Nucleus accumbens (tissue), 56 donors: ENCODE measurements at places on chromosomes 12 and 14.
A peak's percentile ranks its signal among the peaks of the same experiment; 100 is the strongest.

- DNase-seq = no peak
Measured at GRCh38 chr12:44247588-44247987, 411.7 kb downstream of the TMEM117 start.

DNA sequence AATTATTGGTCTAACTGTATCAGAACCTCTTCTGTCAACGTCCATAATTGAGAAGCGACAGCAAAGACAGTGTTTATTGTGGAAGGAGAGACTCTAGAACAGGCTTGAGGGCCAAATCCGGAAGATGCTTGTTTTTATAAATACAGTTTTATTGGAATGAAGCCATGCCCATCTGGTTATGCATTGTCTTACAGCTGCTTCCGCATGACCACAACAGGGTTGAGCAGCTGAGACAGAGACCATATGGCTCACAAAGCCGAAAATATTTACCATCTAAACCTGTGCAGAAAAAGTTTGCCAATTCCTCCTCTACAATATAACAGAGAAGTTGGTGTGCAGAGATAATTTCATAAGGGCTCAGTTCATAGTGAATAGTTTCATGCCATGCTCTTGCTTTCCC lies 24.5 kb downstream of the PRKAB1 start:
- DNase-seq = no peak

DNA sequence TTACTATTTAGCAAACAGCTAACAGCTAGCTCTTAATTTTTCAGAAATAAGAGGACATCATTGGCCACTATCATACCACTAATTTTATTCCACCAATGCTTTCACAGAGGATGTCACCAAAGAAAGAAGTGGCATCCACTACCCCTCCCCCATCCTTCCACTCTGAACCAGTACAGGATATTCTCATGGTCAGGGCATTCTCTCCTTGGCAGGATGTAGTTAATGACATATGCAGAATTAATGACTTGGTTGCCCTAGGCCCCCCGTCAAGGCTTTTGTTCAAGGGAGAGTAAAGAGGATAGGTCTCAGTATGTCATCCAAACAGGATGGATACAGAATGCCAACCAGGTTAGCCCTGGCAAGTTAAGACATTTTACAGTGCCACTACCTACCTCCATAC lies 18.9 kb upstream of the NUP107 start:
- DNase-seq = no peak

- DNase-seq = no peak
Measured at GRCh38 chr14:91858536-91859275, 8.6 kb downstream of the TC2N start.

DNA sequence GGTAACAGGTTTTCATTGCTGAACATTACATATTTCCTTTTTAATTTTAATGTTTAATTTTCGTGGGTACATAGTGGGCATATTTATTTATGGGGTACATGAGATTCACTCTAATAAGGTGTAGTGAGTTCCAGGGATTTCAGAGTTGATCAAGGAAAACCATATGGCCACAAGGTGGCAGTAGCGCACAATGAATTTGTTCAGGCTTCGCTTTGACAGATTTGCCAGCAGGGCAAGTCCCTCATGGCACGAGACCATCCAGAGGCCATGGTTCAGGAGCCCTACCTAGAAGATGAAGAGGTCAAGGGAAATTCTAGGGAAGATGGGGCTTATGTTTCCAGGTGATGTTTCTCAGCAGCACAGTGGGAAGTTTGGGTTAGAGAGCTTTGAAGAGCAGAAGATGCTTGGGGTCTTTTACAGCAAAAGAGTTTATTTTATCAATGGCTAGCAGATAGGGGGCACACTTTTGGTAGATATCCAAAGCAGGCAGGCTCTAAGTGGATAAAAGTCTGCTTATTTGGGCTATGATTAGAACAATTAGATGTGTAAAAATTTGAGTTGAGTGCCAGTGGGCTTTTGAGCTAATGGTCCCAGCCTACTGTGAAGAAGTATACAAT lies 1004.4 kb downstream of the AACS start:
- no peak for DNase-seq

GRCh38 chr12:65619018-65619417 lies 205.3 kb upstream of the HMGA2 start:
- DNase-seq = no peak

- no peak for DNase-seq
Measured at GRCh38 chr12:54257332-54257731, 22.6 kb downstream of the CBX5 start.

DNA sequence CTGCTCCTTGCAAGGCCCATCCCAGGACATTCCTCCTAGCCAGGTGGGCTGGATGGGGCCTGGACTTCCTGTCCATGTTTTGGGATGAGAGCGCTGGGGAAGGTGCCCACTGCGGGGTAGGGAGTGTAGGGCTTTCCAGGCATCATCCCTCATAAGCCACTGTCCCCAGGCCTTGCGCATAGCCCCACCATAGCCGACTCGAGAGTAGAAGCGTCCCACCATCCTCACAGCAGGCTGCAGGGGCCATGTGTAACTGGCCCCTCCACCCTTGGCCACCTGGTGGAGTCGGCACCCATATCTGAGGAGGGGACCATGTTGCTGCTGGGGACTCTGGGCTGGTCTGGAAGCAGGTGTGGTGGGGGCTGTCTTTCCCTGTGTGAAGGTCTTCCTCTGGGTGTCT lies 30.5 kb downstream of the SH2B3 start:
- no peak for DNase-seq

DNA sequence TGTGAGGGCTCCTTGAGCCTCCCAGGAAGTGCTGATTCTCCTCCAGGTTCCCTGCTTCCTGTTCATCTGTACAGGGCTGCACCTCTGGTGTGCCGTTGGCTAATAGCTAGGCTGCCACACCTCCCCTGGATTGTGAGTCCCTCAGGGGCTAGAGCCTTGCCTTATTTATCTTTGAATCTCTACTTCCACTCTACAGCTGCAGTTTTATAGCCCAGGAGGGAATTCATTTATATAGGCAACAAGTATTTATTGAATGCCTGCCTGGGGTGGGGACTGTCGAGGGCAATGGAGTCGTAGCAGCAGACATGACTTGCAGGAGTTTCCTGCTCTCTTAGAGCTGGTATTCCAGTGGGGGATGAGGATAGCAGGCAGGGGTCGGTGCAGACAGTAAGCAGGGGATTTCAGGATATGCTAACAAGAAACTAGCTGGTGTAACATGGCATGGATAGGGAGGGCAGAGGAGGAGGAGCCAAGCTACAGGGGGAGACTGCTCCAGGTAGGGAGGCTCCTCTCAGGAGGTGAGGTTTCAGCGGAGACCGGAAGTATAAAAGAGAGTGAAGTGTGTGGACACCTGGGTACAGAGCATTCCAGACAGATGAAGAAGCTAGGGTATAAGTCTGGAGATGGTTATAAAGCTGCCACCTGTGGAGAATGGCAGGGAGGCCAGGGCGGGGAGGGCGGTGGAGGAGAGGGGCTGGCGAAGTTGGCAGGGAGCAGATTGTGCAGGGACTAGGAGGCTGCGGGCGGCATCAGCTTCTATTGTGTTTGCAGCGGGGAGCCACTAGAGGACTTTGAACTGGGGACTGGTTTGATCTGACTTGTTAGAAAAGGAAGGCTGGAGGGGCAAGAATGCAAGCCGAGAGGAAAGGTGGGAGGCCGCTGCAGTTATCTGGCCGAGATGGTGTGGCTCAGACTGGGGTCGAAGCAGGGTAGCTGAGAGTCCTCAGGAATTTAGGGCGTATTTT lies 17.2 kb downstream of the USP30 start:
- DNase-seq = no peak

GRCh38 chr12:107378609-107379008 lies 285.3 kb upstream of the CRY1 start:
- DNase-seq = no peak

DNA sequence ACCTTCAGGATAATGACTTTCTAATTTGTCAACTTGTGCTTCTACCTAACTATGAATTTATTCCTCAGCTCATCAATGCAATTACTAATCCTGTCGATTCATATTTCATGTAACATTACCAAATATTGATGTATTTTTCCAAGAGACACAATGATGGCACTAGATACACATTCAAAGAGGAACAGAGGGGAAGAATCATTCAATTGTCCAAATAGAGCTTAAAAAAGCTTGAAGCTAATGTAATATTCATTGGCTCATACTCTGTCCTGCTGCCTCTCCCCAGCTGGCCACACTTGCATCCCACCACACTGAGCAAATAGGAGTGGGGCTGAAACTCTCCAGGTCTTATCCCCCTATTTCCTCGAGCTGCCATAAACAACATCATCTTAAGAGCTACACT lies 9.3 kb downstream of the TESPA1 start:
- no peak for DNase-seq

DNA sequence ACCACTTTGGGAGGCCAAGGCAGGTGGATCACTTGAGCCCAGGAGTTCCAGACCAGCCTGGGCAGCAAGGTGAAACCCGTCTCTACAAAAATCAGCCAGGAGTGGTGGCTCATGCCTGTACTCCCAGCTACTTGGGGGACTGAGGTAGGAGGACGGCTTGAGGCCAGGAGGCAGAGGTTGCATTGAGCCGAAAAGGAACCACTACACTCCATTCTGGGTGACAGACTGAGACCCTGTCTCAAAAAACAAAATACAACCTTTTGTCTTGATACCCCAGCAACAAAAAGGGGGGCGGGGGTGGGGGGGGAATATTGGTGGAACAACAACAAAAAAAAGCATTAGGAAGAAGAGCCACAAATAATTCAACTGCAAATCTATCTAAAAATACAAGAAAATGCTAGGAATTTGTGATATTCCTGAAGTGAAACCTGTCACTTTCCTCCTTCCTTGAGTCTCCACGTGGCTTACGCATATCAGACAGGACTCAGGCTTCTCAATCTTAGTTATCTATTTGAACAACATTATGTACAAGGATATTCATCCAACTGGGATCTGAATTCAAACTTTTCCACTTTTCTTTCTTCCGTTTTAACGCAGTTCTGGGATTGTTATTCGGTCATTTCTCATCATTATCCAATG lies 1.3 kb downstream of the R3HDM2 start:
- no peak for DNase-seq

- peak; percentile 39 for DNase-seq
Measured at GRCh38 chr12:113120670-113121370, 14.7 kb downstream of the RASAL1 start.

DNA sequence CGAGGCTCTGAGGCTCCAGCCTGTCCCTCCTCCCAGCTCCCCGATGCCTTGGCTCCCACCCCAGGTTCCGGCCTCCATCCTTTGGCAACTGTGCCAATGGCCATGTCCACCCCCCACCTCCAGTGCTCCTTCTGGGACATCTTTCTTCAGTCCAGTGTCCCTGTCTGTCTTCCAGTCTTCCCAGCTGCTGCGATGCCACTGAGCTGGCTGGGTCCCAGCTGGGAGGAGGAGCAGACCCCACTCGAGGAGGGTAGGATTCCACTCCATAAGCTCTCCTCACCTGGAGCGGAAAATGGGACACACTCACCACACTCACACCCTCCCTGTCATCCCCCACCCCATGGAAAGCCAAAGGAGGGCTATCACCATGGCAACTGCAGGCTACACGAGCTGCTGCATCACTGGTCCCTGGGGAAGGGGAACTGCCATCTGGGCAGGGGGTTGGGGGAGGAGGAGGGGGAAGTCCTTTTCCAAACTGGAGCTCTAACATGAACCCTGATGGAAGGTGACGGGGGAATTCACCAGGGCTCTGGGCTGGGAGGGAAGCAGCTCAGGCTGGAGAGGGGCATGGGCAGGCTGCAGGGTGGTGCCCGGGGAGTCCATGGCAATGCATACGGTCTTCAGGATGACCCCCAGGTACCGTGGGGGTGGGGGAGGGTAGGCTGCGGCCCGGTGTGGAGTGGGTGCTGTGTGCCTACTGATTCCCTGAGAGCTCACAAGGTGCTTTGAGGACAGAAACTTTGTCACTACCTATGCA lies 94.3 kb downstream of the LRRC74A start:
- DNase-seq = no peak

DNA sequence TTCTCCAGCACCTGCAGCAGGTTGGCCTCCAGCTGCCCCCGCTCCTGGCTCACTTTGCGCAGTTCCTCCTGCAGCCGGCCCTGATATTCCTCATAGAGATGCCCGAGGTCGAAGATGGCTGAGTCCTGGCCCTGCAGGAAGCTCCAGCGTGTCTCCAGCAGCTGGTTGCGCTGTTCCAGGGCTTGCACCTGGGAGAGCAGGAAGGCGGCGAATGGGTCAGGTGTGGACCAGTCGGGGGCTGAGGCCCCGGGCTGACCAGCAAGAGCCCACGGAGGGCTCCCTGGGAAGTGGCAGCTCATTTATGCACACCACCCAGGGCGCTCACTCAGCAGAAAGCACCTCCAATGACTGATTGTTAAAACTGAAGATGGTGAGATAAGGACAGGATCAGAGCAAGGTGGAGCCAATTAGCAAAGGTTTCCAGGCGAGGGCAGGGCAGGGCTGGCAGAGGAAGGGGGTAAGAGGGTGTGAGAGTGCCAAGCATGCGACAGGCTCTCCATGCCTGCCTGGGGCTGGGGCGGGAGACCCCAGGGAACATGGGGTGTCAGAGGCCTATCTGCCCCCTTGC lies 6.3 kb downstream of the KRT80 start:
- DNase-seq = no peak

- DNase-seq = peak; percentile 53
Measured at GRCh38 chr14:50667996-50668825, at the start of gene SAV1. Gene SAV1 (minus strand): TSS chr14:50668306. CDS start chr14:50667967, 339 bp downstream.

DNA sequence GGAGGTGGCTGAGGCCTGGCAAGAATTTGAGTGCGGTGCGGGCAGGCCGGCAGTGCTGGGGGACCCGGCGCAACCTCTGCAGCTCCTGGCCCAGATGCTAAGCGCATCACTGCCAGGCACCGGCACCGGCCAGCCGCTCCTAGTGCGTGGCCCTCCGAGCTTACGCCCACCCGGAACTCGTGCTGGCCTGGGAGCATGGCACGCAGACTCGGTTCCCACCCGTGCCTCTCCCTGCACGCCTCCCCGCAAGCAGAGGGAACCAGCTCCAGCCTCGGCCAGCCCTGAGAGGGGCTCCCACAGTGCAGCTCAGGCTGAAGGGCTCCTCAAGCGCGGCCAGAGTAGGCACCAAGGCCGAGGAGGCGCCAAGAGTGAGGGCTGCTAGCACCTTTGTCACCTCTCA lies 63.7 kb downstream of the CCDC60 start:
- DNase-seq = no peak

DNA sequence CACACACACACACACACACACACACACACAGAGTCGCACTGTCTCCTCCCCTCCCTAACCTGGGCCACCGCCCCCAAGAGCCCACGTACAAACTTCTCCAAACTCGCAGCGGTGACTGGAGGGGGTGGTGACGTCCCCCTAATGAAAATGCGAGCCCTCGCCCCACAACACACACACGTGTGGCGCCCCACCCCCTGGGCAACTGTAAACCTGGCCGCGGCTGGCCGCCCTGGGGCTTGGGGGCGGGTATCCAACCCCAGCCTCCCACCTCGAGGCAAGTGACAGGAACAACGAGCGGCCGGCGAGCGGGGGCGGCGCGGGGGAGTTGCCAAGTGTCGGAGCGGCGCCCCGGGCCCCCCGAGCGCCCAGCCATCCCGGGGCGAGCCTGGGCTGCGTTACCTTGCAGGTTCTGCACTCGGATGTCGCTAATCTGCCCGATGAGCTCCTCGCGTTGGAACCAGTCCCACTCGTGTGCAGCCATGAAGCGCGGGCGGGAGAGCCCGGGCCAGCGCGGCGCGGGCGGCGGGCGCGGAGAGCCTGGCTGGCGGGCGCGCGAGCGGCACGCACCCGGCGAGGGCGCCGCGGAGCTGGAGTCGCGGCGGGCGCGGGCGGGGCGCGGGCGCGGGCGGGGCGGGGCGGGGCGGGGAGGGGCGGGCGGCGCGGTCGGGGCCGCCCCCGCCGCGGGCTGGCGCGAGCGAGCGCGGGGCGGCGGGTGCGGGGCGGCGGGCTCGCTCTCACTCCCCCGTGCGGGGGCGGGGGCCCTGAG lies at the start of gene CLMN:
Gene CLMN, minus strand, starts transcription at position 597 of the 766 bp plus-strand sequence. Its CDS starts 116 bp downstream, at position 481.
- DNase-seq = no peak
